Transverse colon (tissue), 4 donors: ENCODE measurements at places on chromosomes 2 and 18. TPM values are rescaled to one million over a fixed set of nuclear protein-coding genes. Genes with fewer than 3 reads are reported as not detected.

DNA sequence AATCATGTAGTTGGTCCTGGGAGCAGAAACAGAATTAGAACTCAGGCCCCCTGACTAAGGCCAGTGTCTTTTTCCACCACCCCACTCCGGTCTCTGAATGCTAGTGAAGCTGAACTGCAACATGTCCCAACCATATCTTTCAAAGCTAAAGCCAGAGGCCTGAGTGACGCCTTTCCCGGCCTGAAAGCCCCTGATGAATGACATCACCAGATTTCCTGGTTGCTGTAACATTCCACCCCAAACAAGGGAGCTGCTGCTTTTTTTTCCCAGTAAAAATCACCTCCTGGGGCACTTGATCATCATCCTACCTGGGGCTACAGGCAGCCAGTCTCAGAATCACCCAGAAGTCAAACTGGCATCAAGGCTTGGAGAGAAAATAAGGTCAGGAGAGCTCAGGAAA lies 162.7 kb downstream of the ARL4C start:
- peak overlapping the region; percentile 53 for H3K27ac ChIP-seq
- peaks cover 5% of the 10 kb centered on the region for H3K4me1 ChIP-seq
- no peak for DNase-seq
- H3K27me3 ChIP-seq = no peaks in the 10 kb centered on the region
- no peak overlapping the region for H3K4me3 ChIP-seq
- H3K36me3 ChIP-seq = no peaks in the 10 kb centered on the region

DNA sequence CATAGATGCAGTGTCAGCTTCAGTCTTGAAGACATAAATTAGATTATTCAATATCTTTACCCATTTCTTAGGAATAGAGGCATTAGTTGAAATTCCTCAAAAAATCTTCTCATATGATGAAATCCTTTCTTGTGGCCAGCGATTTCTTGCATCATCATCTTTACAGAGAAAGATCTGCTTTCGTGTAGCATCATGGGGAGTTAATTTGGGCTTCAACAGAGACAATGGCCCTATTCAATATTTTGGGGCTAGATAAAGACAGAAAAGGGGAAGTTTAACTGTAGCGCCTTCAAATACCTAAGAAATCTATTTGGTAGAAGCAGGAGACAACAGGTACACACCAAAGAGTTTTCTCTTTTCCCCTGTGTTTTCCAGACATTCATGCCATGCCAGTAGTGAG lies 73.8 kb downstream of the TGFA start:
- no peaks in the 10 kb centered on the region for H3K27me3 ChIP-seq
- H3K36me3 ChIP-seq = no peaks in the 10 kb centered on the region
- no peak overlapping the region for H3K27ac ChIP-seq
- H3K4me1 ChIP-seq = no peaks in the 10 kb centered on the region

- peaks cover 34% of the 10 kb centered on the region for H3K4me1 ChIP-seq
- no peak for DNase-seq
- peak overlapping the region; percentile 97 for H3K27ac ChIP-seq
- H3K4me3 ChIP-seq = no peak overlapping the region
- no peaks in the 10 kb centered on the region for H3K36me3 ChIP-seq
These were observed 1.6 kb upstream of the PUM2 start for GRCh38 chr2:20352230-20352578.

GRCh38 chr2:126650994-126651393 lies 5.0 kb upstream of the GYPC start:
- H3K4me1 ChIP-seq = peaks cover 7% of the 10 kb centered on the region
- no peak for DNase-seq
- H3K27ac ChIP-seq = no peak overlapping the region
- H3K36me3 ChIP-seq = no peaks in the 10 kb centered on the region
- H3K27me3 ChIP-seq = peaks cover 2% of the 10 kb centered on the region

DNA sequence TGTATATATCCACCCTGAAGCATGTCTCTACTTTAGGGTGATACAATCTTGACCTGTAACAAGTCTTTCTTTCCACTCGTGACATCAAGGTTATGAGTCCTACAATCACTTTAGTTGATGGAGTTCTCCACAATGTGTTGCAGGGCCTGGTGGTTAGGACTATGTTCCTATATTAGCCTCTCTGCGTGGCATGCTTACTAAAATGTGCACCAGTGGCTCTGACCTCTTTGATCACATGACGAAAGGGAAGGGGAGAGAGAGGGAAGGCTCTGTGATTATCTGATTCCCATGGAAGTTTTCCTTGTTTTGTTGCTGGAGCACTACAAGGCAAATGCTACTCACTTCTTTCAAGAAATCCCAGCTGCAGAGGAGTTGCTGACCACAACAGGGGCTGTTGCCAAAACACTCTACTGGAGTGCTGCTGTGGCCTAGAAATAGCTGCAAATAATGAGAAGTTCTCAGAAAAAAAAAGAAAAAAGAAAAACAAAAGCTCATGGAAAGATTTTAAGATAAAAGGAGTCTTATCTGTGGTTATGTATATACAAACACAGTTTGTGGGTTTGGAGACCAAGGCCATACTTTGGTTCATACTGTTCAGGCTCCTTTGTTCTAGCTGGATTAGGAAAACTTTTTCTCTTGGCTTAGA lies 272.8 kb upstream of the MMADHC start:
- H3K27ac ChIP-seq = peak overlapping the region; percentile 25
- H3K4me3 ChIP-seq = no peak overlapping the region
- no peaks in the 10 kb centered on the region for H3K36me3 ChIP-seq
- no peak for DNase-seq
- no peaks in the 10 kb centered on the region for H3K4me1 ChIP-seq

DNA sequence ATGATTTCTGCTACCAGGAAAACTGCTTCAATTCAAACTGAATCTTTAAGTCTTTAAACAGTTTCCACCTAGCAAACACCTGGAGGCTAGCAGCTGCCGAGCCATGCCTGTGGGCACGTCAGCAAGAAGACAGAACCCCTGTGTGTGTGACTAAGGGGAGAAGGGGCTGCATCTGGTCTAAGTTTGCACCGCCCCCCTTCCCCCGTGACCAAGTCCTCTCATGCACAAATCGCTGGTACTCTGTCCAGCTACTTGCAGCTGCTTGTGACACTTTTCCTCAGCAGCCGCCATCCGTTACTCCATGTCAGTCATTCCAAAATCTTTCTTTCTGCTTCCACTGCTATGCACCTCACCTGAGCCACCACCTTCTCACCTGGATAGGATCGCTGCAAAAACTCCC lies 355.0 kb downstream of the SS18 start:
- no peak for DNase-seq
- no peaks in the 10 kb centered on the region for H3K4me1 ChIP-seq
- no peaks in the 10 kb centered on the region for H3K36me3 ChIP-seq

GRCh38 chr18:44895176-44895798 lies 214.6 kb downstream of the SETBP1 start:
- no peak overlapping the region for H3K4me3 ChIP-seq
- DNase-seq = peak; percentile 76
- no peaks in the 10 kb centered on the region for H3K27me3 ChIP-seq
- no peaks in the 10 kb centered on the region for H3K36me3 ChIP-seq
- H3K4me1 ChIP-seq = peaks cover 4% of the 10 kb centered on the region

GRCh38 chr2:24577481-24577880 lies 86.4 kb downstream of the NCOA1 start:
- no peaks in the 10 kb centered on the region for H3K36me3 ChIP-seq
- H3K27me3 ChIP-seq = no peaks in the 10 kb centered on the region
- H3K4me3 ChIP-seq = no peak overlapping the region
- H3K4me1 ChIP-seq = peaks cover 21% of the 10 kb centered on the region
- DNase-seq = no peak

GRCh38 chr2:120619579-120619978 lies 116.1 kb upstream of the GLI2 start:
- DNase-seq = no peak
- no peak overlapping the region for H3K27ac ChIP-seq
- peaks cover 1% of the 10 kb centered on the region for H3K4me1 ChIP-seq
- H3K27me3 ChIP-seq = no peaks in the 10 kb centered on the region
- no peaks in the 10 kb centered on the region for H3K36me3 ChIP-seq

GRCh38 chr2:107258531-107259407 lies 372.8 kb upstream of the ST6GAL2 start:
- H3K4me3 ChIP-seq = no peak overlapping the region
- no peaks in the 10 kb centered on the region for H3K36me3 ChIP-seq
- no peaks in the 10 kb centered on the region for H3K4me1 ChIP-seq
- H3K27me3 ChIP-seq = no peaks in the 10 kb centered on the region

GRCh38 chr2:157267476-157267875 lies 10.0 kb downstream of the GALNT5 start:
- H3K27ac ChIP-seq = no peak overlapping the region
- DNase-seq = no peak
- H3K4me3 ChIP-seq = no peak overlapping the region
- peaks cover 13% of the 10 kb centered on the region for H3K4me1 ChIP-seq
- no peaks in the 10 kb centered on the region for H3K27me3 ChIP-seq

DNA sequence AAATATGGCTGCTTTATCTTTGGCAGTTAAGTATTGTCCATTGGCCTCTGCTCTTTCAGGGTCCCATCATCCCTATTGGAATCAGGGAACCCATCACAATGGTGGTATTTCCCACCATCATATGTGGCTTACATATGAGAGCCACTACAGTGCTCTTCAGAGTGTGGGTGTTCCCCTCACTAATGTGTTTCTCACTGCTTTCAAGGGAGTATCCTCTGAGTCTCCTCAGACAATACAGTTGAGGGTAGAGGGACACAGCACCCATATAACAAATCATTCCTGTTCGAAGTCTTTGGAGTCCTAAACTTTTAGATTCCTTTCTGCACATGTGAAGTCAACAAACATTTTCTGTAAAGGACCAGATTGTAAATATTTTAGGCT lies 48.8 kb upstream of the DNAJC10 start:
- H3K27ac ChIP-seq = no peak overlapping the region
- no peak overlapping the region for H3K4me3 ChIP-seq
- H3K4me1 ChIP-seq = no peaks in the 10 kb centered on the region
- no peaks in the 10 kb centered on the region for H3K27me3 ChIP-seq

DNA sequence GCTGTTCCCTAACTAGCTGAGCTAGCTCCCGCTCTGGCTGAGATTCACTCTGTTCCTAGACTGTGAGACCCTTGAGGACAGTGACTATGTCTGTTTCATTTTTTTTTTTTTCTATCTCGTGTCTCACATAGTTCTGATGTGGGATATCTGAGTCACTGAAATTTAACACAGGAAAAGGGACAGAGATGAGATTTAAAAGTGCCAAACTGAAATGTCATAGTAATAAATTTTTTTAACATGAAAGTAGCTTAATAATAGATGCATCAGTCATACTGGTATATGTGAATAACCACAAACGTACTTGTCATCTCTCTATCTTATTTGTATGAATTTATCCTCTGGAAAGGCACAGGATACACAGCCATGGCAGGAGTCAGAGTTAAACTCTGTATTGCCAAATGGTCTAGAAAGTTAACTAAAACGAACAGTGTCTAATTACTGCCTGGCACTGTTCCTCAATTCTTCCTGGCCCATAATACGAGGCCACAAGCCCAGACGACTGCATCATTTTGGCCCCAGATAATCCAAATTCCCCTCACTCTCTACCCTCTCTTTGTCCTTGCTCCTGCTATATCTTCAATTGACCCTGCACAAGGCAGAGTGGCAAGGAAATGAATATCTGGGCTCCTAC lies 87.5 kb downstream of the SATB2 start:
- H3K4me1 ChIP-seq = peaks cover 2% of the 10 kb centered on the region
- H3K27ac ChIP-seq = no peak overlapping the region
- no peaks in the 10 kb centered on the region for H3K27me3 ChIP-seq
- H3K4me3 ChIP-seq = no peak overlapping the region
- no peak for DNase-seq

- peaks cover 19% of the 10 kb centered on the region for H3K4me1 ChIP-seq
- H3K4me3 ChIP-seq = no peak overlapping the region
- DNase-seq = no peak
- no peaks in the 10 kb centered on the region for H3K27me3 ChIP-seq
These were observed 836 bp downstream of the DTNA start for GRCh38 chr18:34710934-34711333.

GRCh38 chr2:126317790-126318431 lies 338.0 kb upstream of the GYPC start:
- H3K4me1 ChIP-seq = no peaks in the 10 kb centered on the region
- H3K27me3 ChIP-seq = no peaks in the 10 kb centered on the region
- H3K4me3 ChIP-seq = no peak overlapping the region
- H3K36me3 ChIP-seq = no peaks in the 10 kb centered on the region

DNA sequence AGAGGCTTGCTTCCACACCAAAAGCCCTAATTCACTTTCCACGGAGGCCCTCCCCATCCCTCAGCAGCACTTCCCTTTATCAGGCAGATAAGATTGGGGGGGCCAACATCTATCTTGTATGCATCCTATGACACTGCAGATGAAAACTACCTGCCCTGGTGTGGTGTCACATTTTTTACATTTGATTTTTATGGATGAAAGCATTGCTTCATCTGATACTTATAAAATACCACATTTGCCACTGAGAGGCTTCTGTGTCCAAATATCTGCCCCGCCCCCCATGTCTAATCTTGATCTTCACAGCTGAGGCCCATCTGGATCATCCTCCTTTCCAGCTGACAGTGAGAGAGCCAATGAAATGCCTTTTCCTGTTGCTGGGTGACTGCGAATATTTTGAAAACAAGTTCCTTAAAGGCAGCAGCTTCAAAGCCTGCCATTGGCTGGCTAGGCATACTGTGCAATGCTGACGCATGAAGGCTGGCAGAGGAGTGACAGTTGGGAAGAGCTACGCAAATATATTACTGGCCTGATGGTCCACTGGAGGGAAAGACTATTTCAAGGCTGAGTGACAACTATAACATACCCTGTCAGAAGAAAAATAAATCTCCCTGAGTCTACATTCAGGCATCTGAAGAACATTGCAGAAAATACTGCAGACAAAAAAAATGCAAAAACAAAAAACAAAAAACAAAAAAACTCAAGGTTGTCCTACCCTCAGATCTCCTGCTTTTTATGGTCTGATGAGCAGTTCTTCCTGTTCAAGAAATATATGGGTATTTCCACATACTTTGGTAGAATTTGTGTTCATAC lies 318.7 kb downstream of the PDE11A start:
- peak overlapping the region; percentile 44 for H3K27ac ChIP-seq
- H3K4me1 ChIP-seq = peaks cover 18% of the 10 kb centered on the region
- DNase-seq = peak; percentile 43
- no peak overlapping the region for H3K4me3 ChIP-seq
- H3K36me3 ChIP-seq = no peaks in the 10 kb centered on the region

- H3K27me3 ChIP-seq = peaks cover 19% of the 10 kb centered on the region
- DNase-seq = peak; percentile 69
- H3K27ac ChIP-seq = no peak overlapping the region
- H3K4me1 ChIP-seq = peaks cover 20% of the 10 kb centered on the region
These were observed 72.4 kb downstream of the MYCN start for GRCh38 chr2:16012626-16013358.

The NRP2 gene
- total RNA-seq = 35.7 TPM

The UGT1A10 gene
- total RNA-seq = 54.2 TPM

The MDH1B gene
- total RNA-seq = 0.55 TPM

The MC2R gene
- not detected for total RNA-seq

The DNAJC5G gene
- total RNA-seq = not detected

The NMUR1 gene
- not detected for total RNA-seq

The SOX11 gene
- total RNA-seq = 0.75 TPM

The TRIM54 gene
- 0.40 TPM for total RNA-seq

The CCDC141 gene
- total RNA-seq = 1.3 TPM

The C1QL2 gene
- total RNA-seq = not detected

The KCNE4 gene
- 2.2 TPM for total RNA-seq

The SLC9A2 gene
- 88.1 TPM for total RNA-seq

The PTPN18 gene
- 168 TPM for total RNA-seq

The LAMA1 gene
- 2.9 TPM for total RNA-seq

The BBS5 gene
- 3.0 TPM for total RNA-seq

The EML6 gene
- total RNA-seq = 2.7 TPM
